ENCODE measurements at places on chromosomes 1 and 21. TPM values are rescaled to one million over a fixed set of nuclear protein-coding genes. Genes with fewer than 3 reads are reported as not detected.
A peak's percentile ranks its signal among the peaks of the same experiment; 100 is the strongest.

DNA sequence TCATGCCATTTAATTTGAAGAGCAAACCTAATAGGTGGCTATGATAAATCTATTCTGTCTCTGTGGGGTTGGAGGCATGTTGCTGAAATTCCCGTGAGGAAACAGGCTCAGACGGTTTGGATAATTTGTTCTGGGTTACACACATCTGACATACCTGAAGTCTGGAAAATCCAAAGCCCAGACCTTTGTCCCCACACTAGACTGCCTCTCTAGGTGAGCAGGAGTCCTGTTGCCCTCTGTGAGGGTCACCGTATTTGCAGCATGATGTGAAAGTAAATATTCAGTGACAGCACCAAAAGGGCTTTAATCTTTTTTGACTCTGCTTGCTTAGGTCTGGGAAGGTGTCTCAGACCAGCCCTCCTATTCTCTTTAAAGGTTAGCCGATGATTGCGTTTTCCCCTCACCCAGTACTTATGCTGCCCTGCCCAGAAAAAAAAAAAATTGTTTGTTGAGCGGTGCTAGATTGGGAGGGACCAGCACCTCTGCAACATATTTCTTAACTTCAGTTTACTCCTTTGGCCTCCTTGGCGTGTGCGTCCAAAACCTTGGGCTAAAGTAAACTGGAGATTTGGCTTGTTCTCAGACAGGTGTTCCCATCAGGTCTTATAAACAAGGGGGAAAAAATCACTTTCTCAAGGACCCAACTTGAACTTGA is 67.0 kb downstream of the CACHD1 start:
- H3K4me1 ChIP-seq, result peaks cover 49% of the 10 kb centered on the region
- H3K27ac ChIP-seq, result no peak overlapping the region
- no peaks in the 10 kb centered on the region for H3K36me3 ChIP-seq

The GSTM5 gene
- total RNA-seq, result not detected

- no peak for DNase-seq
- H3K4me1 ChIP-seq, result peaks cover 62% of the 10 kb centered on the region
- no peaks in the 10 kb centered on the region for H3K27me3 ChIP-seq
Observed at GRCh38 chr1:42955311-42956063, 3.2 kb downstream of the SLC2A1 start.

The ACOT7 gene
- total RNA-seq, result 77.6 TPM

DNA sequence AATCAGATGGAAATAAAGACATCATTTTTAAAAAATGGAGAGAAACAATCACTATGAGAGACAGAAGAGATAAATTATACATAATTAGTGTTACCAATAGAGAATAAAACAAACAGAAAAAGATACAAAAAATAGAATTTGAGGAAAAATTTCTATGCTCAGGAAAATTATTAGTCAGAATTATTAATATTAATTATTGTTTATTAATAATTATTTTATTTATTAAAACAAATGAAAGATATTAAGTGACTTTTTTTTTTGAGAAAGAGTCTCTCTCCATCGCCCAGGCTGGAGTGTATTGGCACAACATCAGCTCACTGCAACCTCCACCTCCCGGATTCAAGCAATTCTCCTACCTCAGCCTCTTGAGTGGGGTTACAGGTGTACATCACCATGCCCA is 299.8 kb upstream of the NR5A2 start:
- no peak for DNase-seq
- H3K27ac ChIP-seq, result no peak overlapping the region
- H3K4me3 ChIP-seq, result no peak overlapping the region
- H3K27me3 ChIP-seq, result peaks cover 18% of the 10 kb centered on the region
- peaks cover 5% of the 10 kb centered on the region for H3K4me1 ChIP-seq
- H3K36me3 ChIP-seq, result no peaks in the 10 kb centered on the region

The HHIPL2 gene
- 0.30 TPM for total RNA-seq

DNA sequence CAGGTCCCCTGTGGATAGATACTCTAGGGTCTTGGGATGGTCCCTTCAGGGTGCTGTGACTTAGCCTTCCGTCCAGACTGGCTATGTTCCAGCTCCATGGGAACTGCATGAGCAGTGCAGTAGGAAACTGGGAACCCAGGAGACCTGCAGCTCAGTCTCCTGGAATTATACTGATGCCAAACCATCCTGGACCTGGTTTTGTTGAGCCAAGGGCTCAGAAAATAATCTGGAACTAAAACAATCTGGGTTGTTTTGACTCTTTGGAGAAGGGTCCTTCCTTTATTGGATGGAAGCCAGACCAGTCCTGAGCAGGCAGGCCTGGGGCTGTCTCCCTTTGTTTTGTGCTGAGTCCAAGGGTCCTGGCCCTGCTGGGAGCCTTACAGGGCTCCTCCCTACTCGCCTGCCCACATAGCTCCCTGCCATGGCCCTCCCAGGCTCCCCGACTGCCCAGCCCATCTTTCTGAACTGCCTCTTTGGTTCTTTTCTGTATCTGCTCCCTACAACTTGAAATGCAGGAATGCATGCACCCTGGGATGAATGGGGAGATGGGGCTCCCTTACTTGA is 1.2 kb downstream of the IPO13 start:
- H3K27me3 ChIP-seq, result no peaks in the 10 kb centered on the region
- H3K4me1 ChIP-seq, result peaks cover 39% of the 10 kb centered on the region
- peak overlapping the region; percentile 68 for H3K27ac ChIP-seq

- H3K27ac ChIP-seq, result no peak overlapping the region
- no peak for DNase-seq
- H3K36me3 ChIP-seq, result no peaks in the 10 kb centered on the region
- H3K27me3 ChIP-seq, result no peaks in the 10 kb centered on the region
Observed at GRCh38 chr1:59543211-59543668, 246.3 kb downstream of the FGGY start.

GRCh38 chr1:238370599-238370998 is 479.9 kb upstream of the ZP4 start:
- H3K27ac ChIP-seq, result no peak overlapping the region
- no peaks in the 10 kb centered on the region for H3K27me3 ChIP-seq
- H3K4me1 ChIP-seq, result no peaks in the 10 kb centered on the region
- no peaks in the 10 kb centered on the region for H3K36me3 ChIP-seq
- no peak for DNase-seq

DNA sequence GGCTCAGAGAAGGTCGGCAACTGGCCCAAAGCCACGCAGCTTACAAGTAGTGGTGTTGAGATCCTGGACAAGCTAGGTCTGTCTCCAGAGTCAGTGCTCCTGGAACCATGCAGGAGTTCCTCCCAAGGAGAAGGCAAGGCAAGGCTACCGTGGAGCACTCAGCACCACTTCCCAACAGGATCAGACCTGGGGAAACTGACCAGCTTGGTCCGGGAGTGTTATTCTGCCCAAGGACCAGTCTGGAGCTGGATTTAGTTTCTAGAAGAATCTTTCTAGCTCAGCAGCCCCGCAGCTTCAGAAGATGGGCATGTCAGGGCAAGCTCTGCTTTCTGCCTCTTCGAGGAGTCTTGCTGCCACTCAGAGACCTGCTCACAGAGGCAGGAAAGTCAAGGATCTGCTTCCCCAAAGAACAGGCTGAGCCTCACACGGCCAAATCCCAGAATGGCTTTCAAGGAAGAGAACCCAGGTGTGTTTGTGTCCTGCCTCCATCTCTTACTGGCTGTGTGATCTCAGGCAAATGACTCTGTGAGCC is 302.8 kb downstream of the MATN1 start:
- no peaks in the 10 kb centered on the region for H3K4me1 ChIP-seq
- H3K27me3 ChIP-seq, result peaks cover 11% of the 10 kb centered on the region
- DNase-seq, result no peak
- H3K36me3 ChIP-seq, result no peaks in the 10 kb centered on the region
- no peak overlapping the region for H3K27ac ChIP-seq

DNA sequence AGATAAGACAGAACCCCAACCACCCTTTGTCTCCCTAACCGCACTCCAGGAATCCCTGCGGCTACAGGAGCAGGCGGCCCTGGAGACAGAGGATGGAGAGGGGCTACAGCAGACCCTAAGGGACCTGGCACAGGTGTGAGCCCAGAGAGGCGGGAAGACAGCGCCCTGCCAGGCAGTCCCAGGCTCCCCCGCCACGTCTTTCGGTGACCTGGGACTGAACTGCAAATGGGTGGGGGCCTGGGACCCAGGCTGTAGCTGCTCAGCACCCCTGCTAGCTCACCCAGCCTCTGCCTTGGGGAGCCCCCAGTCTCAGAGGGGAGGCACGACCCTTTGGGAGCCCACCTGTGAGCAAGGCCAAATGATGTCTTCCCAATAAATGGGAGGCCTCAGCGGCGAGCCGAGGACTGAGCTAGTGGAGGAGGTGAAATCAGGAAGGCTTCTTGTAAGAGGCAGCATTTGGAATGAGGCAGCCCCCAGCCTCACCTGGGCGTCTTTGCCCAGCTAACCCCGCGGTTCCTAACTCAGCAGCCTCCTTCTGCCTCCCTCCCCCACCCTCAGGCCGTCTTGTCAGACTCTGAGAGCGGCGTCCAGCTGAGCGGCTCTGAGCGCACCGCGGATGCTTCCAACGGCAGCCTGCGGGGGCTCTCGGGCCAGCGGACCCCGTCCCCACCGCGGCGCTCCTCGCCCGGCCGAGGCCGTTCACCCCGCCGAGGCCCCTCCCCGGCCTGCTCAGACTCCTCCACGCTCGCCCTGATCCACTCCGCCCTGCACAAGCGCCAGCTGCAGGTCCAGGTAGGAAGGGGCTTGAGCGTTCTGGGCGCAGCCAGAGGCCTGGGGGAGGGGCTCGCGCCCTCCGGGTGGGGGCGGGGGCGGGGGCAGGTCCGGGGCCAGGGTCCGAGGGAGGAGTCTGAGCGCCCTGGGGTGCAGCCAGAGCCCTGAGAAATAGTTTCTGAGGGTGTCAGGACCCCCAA is 16.9 kb downstream of the CROCC start:
- no peak overlapping the region for H3K4me3 ChIP-seq
- no peaks in the 10 kb centered on the region for H3K4me1 ChIP-seq
- DNase-seq, result no peak
- no peak overlapping the region for H3K27ac ChIP-seq
- no peaks in the 10 kb centered on the region for H3K27me3 ChIP-seq

The SPRR1A gene
- total RNA-seq, result not detected

DNA sequence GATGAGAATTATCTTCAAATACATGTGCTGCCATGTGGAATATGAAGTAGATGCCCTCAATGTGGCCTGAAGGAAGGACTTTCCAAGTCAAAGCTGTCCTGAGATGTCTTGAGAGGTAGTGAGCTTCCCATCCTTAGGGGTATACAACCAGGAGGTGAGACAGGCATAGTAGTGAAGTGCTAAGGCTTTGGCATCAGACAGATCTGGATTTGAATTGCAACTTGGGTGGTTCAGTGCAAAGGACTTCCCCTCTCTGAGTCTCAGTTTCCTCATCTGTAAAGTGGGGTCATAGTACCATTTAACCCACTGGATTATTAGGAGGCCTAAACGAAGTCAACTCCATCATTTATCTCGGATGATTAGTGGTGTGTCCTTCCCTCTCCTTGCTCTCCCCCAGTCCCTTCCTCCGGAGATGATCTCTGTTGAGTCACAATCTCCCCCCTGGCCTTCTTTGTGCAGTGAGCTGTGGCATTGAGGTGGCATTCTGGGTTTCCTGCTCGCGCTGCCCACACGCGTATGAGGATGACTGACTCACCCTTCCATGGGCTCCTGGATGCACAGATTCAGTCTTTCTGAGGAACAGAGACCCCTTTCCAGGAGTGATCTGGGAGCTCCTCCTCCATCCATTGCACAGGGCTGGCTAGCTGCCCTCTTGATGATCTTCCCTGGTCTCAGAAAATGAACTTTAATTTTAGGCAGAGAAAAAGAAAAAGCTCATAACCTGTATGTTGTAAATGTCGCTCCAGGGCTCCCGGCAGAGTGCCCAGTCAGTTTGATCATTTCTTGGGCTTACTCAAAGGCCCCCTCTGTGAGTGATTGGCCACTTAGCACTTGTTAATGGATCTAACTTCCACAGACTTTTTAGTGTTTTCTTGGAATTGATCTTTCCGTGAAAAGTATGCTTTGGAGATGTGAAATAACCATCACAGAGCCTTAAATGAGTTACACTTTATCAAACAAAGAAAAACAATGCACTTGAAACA is 354.6 kb downstream of the PTPRU start:
- H3K4me1 ChIP-seq, result no peaks in the 10 kb centered on the region
- H3K27me3 ChIP-seq, result peaks cover 6% of the 10 kb centered on the region
- no peak for DNase-seq
- no peak overlapping the region for H3K27ac ChIP-seq
- H3K36me3 ChIP-seq, result no peaks in the 10 kb centered on the region
- no peak overlapping the region for H3K4me3 ChIP-seq

GRCh38 chr1:218164111-218164929 is 120.8 kb upstream of the RRP15 start:
- H3K27ac ChIP-seq, result no peak overlapping the region
- H3K4me1 ChIP-seq, result peaks cover 15% of the 10 kb centered on the region
- H3K4me3 ChIP-seq, result peak overlapping the region; percentile 53

- no peaks in the 10 kb centered on the region for H3K27me3 ChIP-seq
- no peak overlapping the region for H3K4me3 ChIP-seq
- H3K36me3 ChIP-seq, result no peaks in the 10 kb centered on the region
- DNase-seq, result no peak
- H3K4me1 ChIP-seq, result peaks cover 14% of the 10 kb centered on the region
Observed at GRCh38 chr21:26471099-26471471, 102.0 kb downstream of the CYYR1 start.

- H3K27ac ChIP-seq, result no peak overlapping the region
- H3K36me3 ChIP-seq, result peaks cover 19% of the 10 kb centered on the region
- H3K4me1 ChIP-seq, result peaks cover 33% of the 10 kb centered on the region
- H3K4me3 ChIP-seq, result no peak overlapping the region
- no peaks in the 10 kb centered on the region for H3K27me3 ChIP-seq
Observed at GRCh38 chr1:155569988-155570592, 7.5 kb upstream of the ASH1L start.

DNA sequence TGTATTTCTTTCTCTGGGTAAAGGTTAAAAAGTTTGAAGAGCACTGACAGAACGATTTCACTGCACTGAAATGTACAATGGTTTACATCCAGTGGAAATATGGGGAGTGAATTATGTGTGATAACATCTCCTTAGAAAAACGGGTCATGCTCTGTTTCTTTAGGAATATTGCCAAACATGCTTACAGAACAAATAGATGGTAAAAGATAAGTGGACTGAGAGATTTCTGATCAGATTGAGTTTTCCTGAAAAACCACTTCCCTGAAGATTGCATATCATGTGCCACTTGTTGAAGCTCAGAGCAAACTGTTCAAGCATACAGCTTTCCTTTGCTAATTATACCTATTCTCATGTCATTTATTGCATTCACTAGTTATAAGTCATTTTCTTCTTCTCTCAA is 29.9 kb upstream of the DISP1 start:
- peaks cover under 1% of the 10 kb centered on the region for H3K4me1 ChIP-seq
- H3K36me3 ChIP-seq, result no peaks in the 10 kb centered on the region
- no peak overlapping the region for H3K27ac ChIP-seq
- no peak for DNase-seq
- H3K4me3 ChIP-seq, result no peak overlapping the region

- no peak overlapping the region for H3K27ac ChIP-seq
- no peaks in the 10 kb centered on the region for H3K36me3 ChIP-seq
- no peaks in the 10 kb centered on the region for H3K4me1 ChIP-seq
- DNase-seq, result no peak
- H3K4me3 ChIP-seq, result no peak overlapping the region
Observed at GRCh38 chr1:209454340-209454994, 129.0 kb upstream of the CAMK1G start.

DNA sequence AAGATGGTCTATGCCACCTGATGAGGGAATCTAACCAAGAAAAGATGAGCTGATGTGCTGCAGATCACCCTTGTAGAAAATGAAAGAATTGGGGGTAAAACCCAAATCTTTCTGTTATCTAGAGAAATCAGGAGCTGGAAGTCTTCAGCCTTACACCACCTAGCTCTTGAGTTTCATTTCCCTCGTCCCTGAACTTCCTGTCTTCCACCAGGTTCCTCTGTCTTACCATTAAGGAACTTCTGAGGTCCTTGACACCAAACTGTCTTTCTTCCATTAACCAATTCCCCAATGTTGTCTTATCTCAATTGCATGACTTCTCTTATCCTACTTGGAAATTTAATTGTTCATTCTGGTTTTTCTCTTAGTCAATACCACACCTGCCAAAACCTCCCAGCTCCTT is 31.5 kb downstream of the LPAR3 start:
- H3K4me1 ChIP-seq, result peaks cover 49% of the 10 kb centered on the region
- no peak for DNase-seq
- H3K4me3 ChIP-seq, result no peak overlapping the region
- no peaks in the 10 kb centered on the region for H3K36me3 ChIP-seq
- H3K27ac ChIP-seq, result no peak overlapping the region
